ENCODE measurements at places on chromosomes 7 and 10.

- DNase-seq = no peak
Observed at GRCh38 chr7:105766421-105767073, 109.9 kb downstream of the ATXN7L1 start.

GRCh38 chr7:151597541-151598444 lies 78.1 kb upstream of the RHEB start:
- no peak for DNase-seq

DNA sequence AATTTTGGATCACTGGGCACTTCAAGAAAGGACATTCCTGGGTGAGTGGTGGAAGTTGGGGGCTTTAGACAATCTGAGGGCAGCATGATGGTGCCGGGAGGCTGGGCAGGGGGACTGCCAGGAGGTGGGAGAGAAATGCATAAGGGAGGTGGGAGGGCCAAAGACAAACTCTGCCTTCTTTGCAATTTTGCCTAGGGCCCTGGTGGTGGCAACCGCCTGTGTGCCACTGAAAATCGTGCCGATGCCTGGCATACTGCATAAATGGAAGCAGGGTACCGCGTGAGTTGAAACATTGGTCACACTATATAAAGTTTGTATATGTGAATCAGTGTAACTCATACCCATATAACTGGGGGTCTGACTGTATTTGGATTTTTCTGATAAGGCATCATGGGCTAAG lies 3.3 kb downstream of the LUC7L2 start:
- DNase-seq = no peak

- no peak for DNase-seq
Observed at GRCh38 chr7:30531286-30531685, 26.7 kb upstream of the GGCT start.

DNA sequence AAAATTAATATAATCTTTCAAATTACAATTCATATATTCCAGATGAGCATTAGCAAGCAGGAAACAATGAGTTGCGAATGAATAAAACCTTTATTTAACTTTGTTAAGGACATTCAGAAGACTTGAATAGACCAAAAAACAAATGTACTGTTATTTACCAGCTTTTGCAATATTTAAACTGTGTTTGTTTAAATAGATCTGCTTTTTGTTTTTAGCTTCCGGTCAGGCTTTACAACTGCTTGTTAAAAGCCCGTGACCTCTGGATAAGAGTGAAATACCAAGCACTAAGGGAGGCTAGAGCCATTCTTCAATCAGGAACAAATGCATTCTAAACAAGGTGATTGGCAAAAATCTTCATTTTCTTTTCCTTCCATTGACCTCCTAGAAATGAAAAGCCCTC lies 184.9 kb upstream of the GNAI1 start:
- DNase-seq = no peak

- no peak for DNase-seq
Observed at GRCh38 chr10:70227548-70228320, 5.5 kb downstream of the PPA1 start.

Data from NCI-H2081 treated with DMSO at 0.1 percent for 48 hours (cell line).